ENCODE measurements at places on chromosomes 2 and 18.
A peak's percentile ranks its signal among the peaks of the same experiment; 100 is the strongest.

GRCh38 chr2:23545396-23545795, 160.4 kb downstream of the KLHL29 start:
- DNase-seq: peak; percentile 35

DNA sequence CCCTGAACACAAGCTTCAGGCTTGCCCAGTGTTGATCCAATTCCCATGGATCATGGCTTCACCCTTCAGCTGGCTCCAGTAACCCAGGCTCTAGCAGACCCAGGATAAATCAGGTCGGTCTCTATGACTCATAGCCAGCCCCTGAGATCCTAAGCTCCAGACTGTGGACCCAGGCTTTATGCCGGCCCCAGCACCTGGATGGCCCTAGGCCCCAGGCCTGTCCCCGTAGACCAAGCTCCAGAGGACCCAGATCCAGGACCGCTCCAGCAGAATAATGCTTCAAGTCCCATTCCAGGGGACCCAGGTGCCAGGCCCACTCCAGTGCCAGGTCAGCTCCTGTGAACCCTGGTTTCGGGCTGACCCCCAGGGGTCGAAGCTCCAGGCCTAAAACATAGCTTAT, 1589.9 kb upstream of the DDX18 start:
- no peak for DNase-seq

DNA sequence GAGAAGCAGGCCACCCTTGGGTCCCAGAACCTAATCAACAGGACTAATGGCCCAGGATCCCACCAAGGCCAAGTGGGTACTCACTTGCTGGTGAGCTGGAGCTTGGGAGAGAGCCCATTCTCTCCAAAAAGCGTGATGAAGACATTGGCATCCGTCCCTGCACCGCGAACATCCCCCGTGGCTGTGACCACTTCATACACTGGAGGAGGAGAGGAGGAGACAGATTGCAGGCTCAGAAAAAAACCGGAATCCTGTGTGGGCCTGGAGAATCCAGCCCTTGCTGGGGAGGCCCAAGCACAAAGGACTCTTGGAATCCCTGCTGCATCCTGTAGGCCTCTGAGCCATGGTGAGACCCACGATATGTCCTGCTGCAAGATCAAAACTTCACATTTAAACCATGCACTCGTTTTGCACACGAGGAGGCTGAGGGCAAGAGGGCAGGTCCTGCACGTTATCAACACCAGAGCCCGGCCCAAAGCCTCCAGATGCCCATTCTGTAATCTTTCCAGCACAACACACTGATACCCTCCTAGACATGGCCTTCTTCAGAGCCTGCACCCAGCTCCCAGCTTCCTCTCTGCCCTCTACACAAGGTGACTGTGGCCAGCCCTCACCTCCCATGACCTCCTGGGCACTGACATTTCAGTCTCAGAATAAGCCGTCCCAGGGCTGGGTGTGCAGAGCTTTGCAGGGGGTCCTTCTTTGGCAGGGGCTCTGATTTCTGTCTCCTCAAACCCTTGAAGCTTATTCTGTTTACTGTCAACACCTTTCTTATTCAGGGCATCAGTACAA, 7.8 kb downstream of the LOXHD1 start:
- no peak for DNase-seq

DNA sequence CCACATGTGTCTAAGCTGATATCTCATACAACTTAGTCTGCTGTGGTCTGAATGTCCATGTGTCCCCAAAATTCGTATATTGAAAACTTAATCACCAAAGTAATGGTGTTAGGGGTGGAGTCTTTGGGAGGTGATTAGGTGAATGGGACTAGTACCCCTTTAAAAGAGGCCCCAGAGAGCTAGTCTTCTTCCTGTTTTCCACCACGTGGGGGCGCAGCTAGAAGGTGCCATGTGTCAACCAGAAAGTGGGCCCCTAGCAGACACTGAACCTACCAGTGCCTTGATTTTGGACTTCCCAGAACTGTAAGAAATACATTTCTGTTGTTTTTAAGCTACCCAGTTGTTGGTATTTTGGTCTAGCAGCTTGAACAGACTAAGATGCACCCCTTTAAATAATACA, 86.6 kb downstream of the ASB1 start:
- DNase-seq: no peak

DNA sequence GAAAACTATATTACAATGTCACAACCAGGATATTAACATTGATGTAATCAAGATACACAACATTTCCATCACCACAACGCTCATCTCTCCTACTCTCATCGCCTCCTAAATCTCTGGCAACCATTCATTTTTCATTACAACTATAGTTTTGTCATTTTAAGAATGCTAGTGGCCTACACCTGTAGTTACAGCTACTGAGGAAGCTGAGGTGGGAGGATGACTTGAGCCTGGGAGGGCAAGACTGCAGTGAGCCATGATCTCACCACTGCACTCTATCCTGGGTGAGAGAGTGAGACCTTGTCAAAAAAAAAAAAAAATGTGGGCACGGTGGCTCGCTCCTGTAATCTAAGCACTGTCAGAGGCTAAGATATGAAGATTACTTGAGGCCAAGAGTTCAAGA, 10.5 kb downstream of the PKP4 start:
- no peak for DNase-seq

GRCh38 chr18:76974386-76974785, 152.0 kb downstream of the ZNF236 start:
- no peak for DNase-seq

GRCh38 chr18:58967751-58968254, 103.1 kb downstream of the ZNF532 start:
- no peak for DNase-seq

DNA sequence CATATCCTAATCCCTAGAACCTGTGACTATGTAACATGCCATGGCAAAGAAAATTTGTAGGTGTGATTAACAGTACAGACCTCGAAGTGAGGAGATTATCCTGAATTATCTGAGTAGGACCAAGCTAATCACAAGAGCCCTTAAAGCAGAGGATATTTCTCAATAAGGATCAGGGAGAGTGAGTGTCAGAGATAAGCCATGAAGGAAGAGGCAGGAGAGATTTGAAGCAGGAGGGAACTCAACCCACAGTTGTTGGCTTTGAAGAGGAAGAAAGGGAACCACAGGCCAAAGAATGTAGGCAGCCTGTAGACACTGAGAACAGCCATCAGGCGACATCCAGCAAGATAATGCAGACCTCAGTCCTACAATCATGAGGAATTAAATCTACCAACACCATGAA, 229.3 kb downstream of the NBAS start:
- DNase-seq: no peak

GRCh38 chr18:24659827-24660720, 199.6 kb downstream of the HRH4 start:
- peak; percentile 54 for DNase-seq

Data from NCI-H1417 (cell line).